HT1080 (cell line): ENCODE measurements at places on chromosomes 2 and 18.

DNA sequence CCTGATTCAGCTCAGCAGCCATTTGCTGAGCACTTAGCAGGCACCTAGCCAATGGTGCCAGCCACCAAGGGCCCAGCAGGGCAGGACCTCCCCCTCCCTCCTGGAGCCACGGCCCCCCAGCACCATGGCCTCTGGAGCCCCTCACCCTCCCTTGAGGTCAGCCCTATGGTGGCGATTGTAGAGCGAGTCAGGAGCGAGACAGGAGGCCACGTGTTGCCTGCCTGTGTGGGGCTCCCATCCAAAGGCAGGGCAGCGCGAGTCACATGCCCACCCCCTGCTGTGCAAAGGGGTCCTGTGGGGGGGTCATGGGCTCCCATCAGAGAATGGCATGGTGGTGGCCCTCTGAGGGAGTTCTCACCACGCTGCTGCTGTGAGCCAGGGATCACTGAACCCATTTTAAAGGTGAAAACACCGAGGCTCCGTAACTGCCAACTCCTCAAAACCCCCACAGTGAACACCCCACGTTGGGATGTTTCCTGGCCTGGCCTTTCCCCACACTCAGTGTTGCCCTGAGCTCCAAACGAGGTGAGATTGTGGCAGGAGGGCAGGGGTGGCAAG is 35.6 kb downstream of the RAMP1 start:
- DNase-seq, result no peak

DNA sequence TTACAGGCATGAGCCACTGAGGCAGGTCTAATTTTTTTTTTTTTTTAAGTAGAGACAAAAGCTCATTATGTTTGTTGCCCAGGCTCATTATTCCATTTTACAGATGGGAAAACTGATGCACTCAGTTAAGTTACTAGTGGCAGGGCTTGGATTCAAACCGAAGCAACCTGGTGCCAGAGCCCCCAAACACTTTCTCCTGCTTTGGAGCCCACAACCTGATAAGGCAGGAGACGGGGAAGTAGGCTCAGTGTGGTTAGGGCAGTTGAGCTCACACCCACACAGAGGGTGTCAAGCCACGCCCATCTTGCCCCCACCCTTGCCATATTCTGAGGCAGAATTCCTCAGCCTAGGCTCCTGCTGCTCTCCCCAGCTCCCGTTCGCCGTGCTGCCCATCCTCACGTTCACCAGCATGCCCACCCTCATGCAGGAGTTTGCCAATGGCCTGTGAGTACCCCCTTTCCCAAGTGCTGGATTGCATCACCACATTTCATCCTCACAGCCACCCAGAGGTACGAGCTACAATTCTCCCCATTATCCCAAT is 5.8 kb upstream of the CTDSP1 start:
- DNase-seq, result no peak

DNA sequence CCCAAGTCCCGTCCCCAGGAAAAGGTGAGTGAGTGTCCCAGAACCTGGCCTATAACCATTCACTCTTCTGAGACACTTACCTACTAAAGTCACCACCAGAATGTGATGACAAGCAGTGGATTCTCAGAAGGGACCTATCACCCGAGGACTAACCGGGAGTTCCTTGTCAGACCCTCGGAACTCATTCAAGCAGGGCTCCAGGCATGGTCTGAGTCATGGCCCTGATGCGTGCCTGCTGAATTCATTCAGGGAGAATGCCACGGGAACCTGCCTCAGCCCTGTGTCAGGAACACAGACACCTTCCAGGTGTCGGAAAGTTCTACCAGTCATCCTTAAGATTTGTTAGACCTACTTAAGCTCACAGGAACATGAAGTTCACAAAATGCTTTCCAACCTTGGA is 29.8 kb downstream of the ALPK2 start:
- DNase-seq, result no peak

DNA sequence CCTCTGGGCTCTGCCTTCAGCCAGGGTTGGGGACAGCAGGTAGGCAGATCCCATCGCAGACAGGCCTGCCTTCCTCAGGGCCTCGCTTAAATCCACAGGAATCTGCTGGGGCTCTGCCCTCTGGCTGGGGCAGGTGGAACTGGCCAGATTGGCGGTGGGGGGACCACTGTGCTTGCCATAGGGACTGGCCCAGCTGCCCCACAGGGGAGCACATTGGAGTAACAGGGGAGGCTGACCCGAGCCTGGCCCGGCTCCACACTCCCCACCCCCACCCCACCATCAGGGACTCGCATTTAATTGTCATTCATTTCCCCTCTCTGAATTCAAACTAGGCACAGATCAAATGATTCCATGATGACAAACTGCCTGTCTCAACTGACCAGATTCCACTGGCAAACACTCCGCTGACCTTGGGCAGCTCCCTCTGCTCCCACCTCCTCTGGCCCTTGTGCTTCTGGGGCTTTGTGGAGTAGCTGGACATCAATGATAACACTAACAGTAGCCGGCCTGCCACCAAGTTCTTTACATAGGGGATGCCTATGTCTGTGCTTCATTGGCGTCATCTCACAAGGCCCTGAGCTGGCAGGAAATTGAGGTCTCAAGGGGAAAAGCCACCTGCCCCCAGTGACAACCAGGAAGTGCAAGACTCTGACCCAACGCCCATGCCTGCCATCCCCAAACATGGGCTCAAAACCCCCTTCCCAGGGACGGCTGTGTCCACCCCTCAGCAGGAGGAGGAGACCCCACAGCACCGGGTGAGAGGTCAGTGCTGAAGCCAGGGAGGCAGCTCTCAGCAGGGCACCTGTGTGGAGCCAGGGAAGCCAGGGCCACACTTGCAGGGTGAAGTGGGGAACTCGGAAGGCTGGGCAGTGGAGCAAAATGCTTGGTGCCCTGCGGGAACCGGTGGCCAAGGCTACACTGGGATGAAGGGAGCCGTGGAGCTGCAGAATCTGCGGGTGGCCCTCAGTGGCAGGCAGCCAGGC is 2.1 kb upstream of the B3GNT7 start:
- DNase-seq, result no peak

- DNase-seq, result no peak
Measured at GRCh38 chr2:1459727-1460126, 46.5 kb downstream of the TPO start.

DNA sequence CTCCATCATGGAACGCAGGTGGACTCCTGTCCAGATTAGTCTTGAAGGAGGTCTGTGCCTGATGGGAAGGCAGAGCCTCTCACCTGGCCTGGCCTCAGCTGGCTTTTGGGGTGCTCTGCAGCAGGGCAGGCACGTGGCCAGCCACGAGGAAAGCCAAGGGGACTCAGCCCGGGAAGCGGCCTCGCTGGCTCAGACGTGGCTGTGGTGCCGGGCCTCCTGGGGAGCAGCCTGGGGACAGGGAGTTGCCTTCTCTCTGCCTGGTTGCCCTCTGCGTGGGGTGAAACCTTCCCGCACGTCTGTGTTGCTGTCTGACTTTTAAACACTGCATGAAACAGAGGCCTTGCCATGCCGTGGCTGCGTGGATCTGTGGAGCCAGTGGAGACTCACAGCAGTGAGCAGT is 45.0 kb downstream of the RTP5 start:
- DNase-seq, result no peak

GRCh38 chr18:73270920-73271634 is 403.3 kb upstream of the NETO1 start:
- DNase-seq, result no peak

- no peak for DNase-seq
Measured at GRCh38 chr2:105262651-105263091, 21.1 kb downstream of the GPR45 start.

DNA sequence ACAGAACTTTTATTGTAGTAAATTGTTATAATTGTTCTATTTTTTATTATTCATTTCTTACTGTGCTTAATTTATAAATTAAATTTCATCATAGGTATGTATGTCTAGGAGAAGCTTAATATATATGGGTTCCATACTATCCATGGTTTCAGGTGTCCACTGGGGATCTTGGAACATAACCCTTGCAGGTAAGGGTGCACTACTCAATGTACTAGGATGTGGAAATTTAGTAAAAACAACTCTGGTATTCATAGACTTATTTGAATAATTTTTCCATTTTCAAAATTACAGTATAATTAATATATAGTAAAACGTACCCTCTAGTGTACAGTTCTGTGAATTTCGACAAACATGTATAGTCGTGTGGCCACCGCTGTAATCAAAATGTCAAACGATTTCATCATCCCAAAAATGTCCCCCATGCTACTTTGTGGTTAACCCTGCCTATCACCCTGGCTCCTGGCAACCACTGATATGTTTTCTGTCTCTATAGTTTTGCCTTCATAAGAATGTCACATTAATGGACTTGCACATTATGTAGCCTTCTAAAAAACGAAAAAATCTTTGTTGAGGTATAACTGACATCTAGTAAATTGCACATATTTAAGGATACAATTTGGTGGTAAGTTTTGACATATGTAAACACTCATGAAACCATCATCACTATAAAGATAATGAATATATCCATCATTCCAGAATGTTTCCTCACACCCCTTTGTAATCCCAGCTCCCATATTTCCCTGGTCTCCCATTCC is 45.7 kb downstream of the ARL5A start:
- DNase-seq, result no peak

- no peak for DNase-seq
Measured at GRCh38 chr2:91748902-91749301, 3057.4 kb downstream of the RPIA start.

DNA sequence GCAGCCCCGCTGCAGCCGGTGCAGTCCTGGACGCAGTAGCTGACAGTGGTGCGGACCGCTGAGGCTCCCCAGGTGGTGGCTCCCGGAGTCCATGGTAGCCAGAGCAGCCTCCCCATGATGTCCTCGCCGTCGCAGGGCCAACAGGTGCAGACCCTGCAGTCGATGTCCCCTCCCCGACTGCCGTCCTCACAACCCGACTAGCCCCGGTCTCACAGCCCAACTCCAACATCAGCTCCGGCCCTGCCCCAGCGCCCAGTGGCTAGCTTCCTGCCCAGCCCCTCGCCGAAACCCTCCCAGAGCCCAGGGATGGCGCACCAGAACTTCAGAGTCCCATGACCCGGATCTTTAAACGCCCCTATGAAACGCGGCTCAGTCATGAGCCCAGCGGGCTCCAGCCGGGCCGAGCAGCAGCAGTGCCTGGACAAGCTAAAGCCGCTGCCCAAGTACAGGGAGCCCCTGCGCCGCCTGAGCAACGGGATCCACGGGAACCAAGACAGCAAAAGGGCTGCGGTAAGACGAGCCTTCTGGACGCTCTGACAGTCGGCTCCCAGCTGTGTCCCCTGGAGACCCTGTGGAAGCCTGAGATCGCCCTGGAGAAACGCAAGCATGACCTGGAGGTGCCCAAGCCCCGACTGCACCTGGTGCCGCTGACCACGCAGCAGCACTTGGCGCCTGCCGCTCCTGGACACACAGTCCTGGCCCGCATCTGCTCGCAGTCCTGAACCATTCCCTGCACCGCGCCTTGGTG is 53.8 kb upstream of the TUBA3E start:
- no peak for DNase-seq

DNA sequence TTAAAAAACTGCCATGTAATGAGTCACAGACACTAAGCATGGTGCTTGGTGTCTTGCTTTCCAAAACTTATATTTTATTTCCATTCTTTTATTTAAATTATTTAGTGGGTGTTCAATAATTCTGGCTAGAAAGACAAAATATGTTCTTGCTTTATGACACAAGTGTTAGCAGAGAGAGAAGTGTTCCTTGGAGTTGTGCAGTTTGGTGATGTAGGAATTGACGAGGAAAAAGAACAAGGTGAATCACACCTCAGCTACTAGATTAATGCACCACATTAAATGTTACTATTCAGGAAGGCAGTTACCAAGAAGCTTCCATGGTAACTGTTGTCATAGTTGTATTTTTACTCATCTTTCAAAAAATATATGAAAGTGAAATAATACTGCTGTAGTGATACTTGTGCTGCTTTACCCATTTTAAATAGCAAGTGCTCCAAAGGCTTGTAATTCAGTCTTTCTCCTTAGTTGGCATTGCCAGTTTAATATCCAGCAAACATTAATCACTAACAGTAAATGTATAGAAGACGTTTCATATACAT is 28.3 kb downstream of the ADAM23 start:
- no peak for DNase-seq

- DNase-seq, result no peak
Measured at GRCh38 chr2:6443061-6443823, 422.5 kb downstream of the CMPK2 start.

DNA sequence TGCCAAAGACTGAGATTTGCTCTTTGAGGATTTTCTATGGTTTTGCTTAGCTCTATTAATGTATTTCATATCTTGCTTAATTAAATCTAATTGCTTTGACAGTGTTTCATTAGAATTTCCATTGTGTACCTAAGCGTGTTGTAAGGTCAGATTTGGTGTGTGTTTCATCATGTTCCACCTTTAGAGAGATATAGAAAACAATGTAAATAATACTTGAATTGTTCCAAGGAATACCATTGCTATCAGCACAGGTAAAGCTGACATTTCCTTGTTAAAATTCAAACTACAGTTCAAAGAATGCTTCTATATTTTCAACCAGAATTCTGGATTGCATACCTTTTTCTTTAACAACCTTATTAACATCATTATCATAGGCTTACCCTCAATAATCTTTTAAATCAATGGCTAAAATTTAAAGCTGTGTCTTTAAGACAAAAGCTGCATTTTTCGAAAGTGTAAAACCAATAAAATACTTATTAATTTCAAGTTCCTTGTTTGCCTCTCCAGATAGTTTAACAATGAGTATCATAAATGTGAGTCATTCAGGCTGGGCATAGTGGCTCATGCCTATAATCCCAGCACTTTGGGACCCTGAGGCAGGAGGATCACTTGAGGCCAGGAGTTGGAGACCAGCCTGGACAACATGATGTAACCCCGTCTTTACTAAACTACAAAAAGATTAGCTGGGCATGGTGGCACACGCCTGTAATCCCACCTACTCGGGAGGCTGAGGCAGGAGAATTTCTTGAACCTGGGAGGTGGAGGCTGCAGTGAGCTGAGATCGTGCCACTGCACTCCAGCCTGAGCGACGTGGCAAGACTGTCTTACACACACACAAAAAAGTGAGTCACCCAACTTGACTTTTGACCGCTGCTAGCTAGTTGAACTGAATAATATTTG is 188.0 kb upstream of the PKDCC start:
- DNase-seq, result peak; percentile 73

DNA sequence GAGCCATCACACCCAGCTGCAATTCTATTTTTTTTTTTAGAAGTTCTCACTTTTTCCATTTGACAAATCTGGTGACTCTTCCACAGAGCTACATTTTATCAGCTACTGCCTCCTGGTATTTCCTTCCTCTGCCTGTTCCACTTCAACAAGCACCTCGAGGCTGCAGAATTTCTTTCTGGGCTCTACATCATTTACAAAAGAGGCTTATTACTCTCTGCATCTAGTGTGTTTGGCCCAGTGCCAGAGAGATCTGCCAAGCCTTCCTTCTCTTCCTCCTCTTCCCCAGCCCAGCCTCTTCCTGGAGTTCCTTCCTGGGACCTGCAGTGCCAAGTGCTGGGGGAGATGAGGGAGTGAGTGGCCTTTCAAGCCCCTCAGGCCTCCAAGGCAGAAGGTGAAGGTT is 119.6 kb upstream of the ITGA6 start:
- DNase-seq, result peak; percentile 43

DNA sequence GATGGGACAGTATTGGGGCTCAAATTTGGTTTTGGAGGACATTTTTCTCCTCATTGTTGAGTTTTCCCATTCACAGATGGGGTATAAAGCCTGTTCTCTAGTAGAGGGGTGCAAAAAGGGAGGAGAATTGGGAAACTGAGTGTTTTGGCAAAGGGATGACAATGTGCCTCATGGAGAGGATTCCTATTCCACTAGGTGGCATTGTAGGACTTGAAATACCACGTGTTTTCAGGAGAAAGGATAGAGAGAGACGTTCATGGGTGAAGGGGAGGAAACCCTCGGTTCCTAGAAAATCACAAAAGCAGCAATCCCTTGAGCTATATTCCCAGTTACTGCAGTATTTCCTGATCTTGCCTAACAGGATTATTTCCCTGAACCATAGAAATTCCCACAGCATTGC is 113.7 kb upstream of the SRD5A2 start:
- DNase-seq, result peak; percentile 27
